Activated CD4-positive, alpha-beta T cell treated with anti-CD3 and anti-CD28 coated beads, Interleukin-10, Interleukin-2, amounts not matched to agents 100 ng/mL and 50 ng/mL, durations not matched to agents 16 hours and 8 hours (primary cell): ENCODE measurements at places on chromosomes 2 and 18.

DNA sequence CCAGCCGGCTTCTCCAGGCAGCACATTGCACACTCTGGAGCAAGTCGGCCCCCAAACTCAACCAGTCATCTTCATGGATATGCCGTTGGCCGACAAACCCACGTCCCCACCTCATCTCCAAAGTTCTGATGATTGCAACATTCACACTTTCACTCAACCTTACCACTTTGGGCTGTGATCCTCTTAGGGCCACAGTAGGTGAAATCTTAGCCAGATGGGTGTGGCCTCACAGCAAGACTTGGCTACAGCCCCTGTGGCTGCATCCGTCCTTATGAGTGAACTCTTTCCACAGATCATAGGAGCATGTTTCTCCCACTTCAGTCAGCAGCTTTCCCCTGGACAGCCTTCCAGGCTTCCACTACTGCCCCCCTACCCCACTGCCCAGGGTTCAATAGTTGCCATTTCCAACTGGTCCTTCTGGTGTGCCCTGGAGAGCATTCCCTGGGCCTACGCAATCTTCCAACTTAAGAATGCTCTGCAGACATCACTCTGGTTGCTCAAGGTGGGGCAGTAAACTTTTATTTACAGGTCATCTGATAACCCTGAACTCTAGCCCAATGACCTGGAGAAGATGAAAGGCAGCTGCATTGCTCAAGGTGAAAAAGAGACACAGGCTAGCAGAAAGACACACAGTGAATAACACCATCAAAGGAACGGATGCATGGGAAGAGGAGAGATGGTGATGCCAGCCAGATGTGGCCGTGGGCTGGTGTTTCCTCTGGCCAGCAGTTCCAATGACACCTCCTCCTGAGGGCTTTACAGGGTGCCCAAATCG is 34.5 kb downstream of the ARL4C start:
- DNase-seq: peak; percentile 37

- no peak for DNase-seq
Observed at GRCh38 chr2:98702127-98702802, 28.7 kb downstream of the MGAT4A start.

DNA sequence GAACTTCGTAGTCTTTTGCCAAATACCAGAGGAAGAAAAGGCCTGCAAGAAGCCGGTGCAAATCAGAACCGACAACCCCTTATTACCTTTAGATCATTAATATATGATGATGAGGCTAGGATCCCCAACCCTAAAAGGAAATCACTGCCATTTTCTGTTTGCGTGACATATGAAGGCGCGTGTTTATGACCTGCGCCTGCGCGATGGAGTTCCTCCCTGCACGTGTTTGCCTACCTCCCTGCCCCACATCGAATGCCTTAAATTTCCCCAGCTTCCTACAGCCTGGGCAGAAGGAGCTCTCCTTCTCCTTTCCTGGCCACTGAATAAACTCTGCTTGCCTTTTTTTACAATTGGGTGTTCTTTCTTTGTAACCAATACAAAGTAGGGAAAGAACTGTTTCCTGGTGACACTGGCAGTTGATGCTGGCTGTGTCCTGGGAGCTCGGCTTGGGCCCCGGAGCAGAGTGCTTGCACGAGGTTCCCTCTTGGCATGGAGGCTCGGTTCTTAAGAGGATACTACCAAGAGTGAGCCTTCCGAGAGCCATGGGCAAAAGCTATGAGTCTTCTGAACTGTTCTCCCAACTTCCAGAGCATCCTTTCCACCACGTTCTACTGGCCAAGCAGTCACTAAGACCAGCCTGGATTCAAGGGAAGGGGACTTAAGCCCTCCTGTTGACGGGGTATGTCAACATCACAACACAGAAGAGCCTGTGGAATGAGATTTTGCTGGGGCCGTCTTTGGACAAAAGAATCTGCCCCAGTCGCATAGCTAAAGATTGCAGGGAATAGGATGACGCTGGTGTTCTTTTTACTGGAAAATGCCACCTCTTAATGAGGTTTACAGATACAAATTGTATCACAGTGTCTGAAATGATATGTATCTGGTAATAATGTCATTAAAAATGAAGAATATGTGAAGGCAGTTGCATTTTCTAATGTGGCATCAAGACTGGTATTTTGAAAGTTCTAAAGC is 179.8 kb downstream of the SH3BP4 start:
- DNase-seq: no peak

GRCh38 chr18:63208676-63209075 is 110.9 kb downstream of the BCL2 start:
- no peak for DNase-seq

GRCh38 chr2:241354668-241355658 is 1.1 kb upstream of the FARP2 start:
- DNase-seq: peak; percentile 83

GRCh38 chr2:102111823-102112222 is 30.7 kb upstream of the IL1R1 start:
- DNase-seq: no peak

DNA sequence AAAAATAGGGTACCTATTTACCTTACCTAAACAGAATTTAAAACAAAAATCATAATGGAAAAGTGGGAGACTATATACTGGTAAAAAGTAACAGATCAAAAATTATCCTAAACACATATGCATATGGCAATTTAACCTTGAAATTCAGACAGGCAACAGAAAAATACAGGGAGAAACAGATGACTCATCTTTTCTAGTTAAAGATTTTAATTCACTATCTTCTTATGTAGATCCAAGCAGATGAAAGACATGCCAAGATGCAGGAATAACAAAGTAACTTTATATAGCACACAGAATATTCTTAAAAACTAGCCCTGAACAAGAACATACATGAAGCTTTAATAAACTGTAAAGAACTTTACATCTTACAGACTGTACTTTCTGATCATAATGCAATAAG is 30.9 kb downstream of the PRPF40A start:
- no peak for DNase-seq

- DNase-seq: no peak
Observed at GRCh38 chr18:9280849-9281248, 53.7 kb upstream of the TWSG1 start.

DNA sequence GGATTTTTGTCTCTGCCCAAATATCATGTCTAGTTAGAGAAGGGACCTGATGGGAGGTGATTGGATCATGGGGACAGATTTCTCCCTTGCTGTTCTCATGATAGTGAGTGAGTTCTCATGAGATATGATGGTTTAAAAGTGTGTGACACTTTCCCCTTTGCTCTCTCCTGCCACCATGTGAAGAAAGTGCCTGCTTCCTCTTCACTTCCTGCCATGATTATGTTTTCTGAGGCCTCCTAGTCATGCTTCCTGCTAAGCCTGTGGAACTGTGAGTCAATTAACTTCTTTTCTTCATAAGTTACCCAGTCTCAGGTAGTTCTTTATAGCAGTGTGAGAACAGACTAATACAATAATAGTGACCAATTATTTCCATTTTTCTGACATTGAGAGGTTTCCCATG is 167.3 kb upstream of the CYRIA start:
- peak; percentile 2 for DNase-seq

DNA sequence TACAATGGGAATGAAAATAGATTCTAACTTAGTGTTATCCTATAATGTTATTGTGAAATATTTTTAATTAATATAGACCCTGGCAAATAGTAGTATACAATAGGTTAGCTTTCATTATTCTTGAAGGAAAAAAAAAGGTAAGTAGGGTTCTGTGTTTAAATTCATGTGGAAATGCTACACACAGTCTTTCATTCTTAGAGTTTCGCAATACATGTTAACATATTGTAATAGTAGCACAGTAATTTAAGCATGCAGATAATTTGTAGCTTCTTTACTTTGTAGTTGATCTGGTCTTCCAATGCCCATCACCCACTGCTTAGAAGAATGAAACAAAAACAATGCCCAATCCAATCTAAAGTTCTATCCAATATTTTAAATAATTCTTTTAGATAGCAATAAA is 54.8 kb upstream of the MSTN start:
- DNase-seq: no peak

DNA sequence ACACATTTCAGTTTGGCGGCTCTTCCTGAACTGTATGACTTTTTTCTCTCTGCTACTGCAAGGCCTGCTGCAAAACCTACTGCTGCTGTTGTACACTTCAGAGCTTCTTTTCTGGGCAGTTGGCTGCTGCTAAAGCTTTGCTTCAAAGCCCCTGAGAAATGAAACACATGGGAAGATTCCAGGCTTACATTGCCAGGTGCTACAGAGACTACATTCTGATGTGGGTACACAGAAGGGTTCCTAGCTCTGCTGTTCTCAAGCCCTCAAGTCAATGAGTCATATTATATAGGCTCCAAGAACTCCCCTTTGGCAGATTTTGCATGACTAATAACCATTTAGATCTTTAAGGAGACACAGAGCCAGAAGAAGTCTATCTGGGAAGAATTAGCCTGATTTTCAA is 12.9 kb upstream of the PGAP1 start:
- no peak for DNase-seq

DNA sequence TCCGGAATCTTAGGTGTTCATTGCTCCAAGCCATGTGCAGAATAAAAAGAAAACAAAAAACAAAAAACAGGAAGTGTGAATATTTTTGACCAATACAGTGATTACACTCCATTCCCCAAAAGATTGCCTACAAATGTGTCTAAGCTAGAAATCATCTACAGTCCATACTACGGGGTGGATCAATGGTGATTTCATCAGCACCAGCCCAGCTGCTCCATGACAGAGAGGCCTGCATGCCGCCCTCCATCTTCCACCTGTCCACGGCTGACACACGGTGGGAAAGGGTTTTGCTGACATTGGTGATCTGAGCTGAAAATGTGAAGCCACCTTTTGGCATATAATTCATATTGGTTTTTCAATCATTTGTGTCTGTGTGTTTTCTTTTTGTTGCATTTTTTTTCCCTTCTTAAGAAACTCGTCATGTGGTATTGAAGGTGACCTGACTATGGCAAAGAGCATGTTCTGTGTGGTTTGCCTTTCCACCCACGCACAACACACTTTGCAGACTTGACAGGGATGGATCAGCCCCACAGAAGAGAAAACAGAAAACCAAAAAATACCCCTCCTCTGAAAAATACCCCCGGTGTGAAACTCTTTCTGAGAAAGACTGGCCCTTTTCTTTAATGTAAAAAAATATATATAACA is 533.1 kb downstream of the RNF144A start:
- peak; percentile 76 for DNase-seq

GRCh38 chr2:209358992-209359391 is 64.9 kb upstream of the MAP2 start:
- DNase-seq: no peak

- DNase-seq: peak; percentile 59
Observed at GRCh38 chr2:26018184-26019055, 15.5 kb upstream of the RAB10 start.

DNA sequence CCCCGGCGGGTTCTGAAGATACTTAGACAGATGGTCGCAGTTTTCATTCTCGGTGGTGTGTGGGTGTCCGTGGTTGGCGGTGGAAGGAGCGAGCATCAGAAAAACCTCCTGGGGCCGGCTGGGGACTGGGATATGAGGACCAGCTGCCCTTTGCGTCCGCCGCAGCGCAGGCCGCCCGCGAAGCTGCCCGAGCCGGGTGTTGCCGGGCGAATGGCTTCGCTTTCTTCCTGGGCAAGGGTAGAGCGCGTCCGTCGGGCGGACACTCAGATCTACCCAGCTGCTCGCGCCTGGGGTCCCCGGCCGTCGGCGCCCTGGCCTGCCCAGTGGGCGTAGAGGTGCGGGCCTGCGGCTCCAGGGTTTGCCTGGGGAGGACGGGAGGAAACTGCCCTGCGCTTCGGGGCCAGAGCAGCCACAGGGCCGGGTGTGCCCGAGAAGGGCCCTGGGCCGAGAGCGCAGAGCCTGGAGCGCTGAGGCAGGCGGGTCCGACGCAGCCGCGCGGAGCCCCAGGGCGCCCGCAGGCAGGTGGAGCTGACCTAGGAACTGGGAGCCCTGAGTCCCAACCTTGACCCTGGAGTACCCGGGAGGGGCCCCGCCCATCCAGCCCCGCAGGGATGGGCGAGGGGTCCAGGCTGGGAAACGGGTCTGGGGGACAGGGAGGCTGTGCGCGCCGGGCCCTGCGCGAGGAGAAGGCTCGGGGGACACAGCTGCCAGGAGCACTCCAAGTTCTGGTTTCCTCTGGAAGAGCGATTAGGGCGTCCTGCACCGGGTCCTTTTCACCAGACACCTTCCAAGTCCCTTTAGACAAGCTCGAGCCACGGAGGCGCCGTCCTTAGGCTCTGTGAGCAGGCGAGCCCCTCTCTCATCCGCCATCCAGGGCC is 1.3 kb downstream of the TWIST2 start:
- DNase-seq: no peak

DNA sequence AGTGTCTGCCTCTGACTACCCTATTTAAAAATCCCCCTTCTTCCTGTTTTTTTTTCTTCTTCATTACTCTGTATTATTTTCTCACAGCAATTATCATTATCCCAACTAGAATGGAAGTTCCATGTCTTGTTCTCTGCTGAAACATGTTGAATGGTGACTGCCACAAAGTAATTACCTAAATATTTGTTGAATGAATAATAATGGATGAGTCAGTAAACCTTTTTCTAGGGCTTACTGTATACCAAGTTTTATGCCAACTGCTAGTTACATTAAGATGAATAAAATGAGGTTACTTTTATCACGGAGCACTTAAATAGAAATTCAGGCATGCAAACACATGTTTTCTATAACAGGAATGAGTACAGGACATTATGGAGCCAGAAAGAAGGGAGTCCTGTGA is 490.6 kb downstream of the THSD7B start:
- DNase-seq: no peak

- DNase-seq: no peak
Observed at GRCh38 chr2:48144777-48145176, 238.5 kb upstream of the FBXO11 start.

- DNase-seq: no peak
Observed at GRCh38 chr2:45102579-45103117, 93.4 kb upstream of the SIX2 start.

DNA sequence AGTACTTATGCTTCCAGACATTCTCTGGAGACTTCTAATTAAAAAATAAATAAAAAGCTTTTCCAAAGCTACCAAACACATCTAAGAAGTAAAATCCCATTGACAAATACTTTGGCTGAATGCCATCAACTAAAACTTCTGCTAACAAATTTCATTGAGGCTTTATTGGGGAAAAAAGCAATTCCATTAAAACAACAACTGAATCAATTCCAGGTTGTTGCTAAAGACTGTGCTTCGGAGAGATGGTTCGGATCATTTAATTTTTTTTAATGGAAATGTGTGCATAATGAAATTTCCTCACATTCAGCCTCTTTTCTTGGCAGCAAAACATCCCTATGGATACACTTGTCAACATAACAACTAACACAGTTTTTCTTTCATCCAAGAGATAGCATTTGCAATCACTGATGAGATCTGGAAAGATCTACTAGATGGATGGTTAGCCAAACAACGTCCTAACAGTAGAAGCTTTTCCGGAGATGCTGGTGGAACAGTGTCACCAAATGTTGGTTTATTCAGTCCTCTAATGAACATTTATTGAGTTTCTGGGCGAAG is 446.1 kb upstream of the FAM98A start:
- no peak for DNase-seq

DNA sequence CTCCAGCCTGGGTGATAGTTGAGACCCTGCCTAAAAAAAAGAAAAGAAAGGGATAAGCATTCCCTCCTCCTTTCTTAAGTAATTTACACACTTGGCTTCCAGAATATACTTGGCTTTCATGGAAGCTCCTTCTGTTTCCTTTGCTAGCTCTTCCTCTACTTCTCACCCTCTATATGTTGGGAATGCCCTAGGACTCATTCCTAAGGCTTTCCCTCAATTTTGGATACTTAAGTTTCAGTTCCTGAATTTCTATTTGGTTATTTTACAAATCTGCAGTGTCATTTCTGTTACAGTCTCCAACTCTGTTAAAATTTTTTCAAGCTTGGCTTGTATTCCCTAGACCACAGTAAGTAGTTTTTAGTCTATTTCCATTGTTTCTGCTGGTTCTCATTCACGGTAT is 23.6 kb downstream of the SP3 start:
- no peak for DNase-seq

- DNase-seq: no peak
Observed at GRCh38 chr2:233338046-233338445, 16.2 kb upstream of the DGKD start.
